ENCODE measurements at places on chromosomes 12 and 14. TPM values are rescaled to one million over a fixed set of nuclear protein-coding genes. Genes with fewer than 3 reads are reported as not detected.

DNA sequence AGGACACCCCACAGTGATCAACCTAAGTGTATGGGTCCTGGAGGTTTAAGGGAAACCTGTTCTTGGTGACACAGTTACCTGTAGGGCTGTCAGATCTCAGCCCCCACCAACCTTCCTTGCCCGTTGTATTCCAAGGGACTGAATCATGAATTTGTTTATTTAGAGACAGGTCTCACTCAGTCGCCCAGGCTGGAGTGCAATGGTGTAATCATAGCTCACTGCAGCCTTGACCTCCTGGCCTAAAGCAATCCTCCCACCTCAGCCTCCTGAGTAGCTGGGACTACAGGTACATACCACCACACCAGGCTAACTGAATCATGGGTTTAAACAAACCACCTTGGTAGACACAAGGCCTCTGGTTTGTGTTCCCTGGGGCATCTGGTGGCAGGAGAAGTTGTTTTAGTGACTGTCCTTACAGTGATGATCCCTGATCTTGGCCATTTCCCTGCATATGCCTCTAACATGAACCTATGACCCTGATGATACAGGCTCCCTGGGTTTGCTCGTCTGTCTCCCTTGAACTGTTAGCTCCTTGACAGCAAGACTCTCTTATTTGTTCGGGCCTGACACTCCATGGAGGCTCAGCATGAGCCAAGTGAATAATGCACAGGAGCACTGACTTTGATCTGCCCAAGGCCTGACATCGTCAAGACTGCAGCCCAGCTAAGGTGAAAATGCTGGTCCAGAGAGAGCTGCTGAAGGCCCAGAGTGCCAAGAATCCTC is 47.9 kb downstream of the PITPNM2 start:
- DNase-seq = no peak

DNA sequence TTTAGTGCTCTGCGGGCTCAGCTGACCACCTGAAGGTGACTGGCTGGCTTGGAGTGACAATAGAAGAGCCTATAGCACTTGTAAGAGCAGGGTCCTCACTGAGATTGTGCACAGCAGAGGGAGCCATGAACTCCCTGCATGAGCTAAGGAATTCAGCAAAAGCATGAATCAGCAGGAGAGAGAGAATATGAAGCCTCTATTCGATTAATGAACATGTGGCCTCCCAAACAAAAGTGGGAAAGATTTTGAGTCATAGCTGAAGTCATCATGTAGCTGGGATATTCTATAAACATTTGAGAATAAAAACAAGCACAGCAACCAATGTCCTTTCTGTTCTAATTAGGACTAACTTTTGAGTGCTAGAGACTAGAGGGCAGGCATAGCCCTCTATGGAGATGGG is 626.6 kb downstream of the DIO2 start:
- no peak for DNase-seq

- no peak for DNase-seq
Measured at GRCh38 chr14:36346052-36346451, 25.6 kb upstream of the MBIP start.

DNA sequence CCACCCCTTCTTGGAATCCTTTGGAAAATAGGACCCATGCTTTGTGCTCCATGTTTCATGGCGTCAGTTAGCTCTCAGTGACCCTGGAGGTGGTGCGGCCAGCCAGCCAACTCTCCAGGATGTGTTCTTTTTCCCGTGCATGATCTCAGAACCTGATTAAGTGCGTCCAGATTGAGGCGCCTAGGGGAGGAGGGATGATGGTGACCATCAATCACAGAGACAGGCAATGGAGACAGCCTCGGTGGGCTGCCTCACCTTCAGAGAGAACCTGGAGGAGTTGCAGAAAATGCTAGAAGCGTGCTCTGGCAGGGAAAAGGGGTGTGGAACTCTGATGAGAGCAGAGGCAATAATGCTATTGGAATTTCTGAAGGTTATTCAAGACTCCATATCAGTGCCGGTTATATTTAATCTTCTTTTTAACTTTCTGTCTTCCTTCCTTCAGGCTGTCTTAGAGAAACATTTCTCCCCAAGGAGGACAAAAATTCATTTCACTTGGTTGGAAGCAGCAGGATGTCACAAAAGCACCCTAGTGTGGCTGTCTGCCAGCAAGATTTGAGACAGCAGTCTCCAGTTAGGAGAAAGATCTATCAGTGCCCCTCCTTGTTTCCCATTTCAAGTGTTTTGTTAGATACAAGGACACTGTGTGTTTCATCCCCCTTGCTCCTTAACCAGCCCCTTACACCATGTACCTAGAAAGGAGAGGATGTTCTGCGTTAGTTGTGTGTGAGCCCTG is 53.3 kb upstream of the IGF1 start:
- no peak for DNase-seq

ANP32D gene
- total RNA-seq = not detected

CFAP251 gene
- 6.1 TPM for total RNA-seq

Measured in frontal cortex (tissue), 4 donors.